ENCODE measurements at places on chromosomes 7 and 10.

DNA sequence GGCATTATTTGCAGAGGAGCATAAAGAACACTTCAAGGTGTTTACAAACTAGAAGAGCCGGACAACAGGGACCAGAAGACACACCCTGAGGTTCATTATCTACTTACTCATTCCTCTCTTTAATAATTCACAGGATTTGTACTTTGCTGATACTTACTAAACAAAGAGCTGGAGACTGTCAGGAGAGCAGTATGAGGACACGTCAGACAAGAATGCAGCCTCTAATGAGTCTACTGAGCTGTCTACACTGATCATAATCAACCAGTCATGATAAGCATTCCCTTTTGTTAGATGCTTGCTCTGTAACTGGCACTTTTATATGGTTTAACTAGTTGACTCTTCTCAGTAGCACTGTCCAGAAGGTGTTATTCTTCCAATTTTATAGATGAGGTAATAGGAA, 243.3 kb upstream of the CDC14C start:
- no peak overlapping the region for H3K27ac ChIP-seq
- H3K27me3 ChIP-seq = no peaks in the 10 kb centered on the region
- H3K4me3 ChIP-seq = no peak overlapping the region
- no peaks in the 10 kb centered on the region for H3K4me1 ChIP-seq
- DNase-seq = no peak

DNA sequence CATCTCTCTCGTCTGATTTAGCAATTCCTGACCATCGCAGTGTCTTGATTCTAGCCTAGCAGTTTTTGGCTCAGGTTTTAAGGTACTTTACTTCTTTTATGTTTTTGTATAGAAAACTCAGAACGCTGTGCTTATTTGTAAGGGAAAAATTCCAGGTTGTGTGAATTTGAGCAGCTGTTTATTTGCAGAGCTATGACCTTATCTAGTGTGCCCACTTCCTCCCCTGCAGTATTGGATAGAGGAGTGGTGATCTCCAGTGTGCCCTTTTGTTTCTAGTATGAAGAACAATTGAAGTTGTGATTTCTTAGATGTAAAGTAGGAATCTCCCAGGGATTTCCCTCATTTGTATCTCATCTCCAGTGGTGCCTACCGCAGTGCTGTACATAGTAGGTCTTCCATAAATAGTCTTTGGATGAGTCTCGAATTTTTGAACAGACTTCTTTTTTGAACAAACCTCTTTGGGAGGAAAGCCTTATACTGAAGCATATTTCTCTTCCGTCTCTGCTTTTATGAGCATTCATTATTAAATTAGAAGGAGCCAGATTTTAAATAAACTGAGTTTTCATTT, 40.0 kb downstream of the GARS1 start:
- H3K27ac ChIP-seq = no peak overlapping the region
- no peaks in the 10 kb centered on the region for H3K4me1 ChIP-seq
- no peaks in the 10 kb centered on the region for H3K27me3 ChIP-seq
- no peak overlapping the region for H3K4me3 ChIP-seq
- peaks cover 14% of the 10 kb centered on the region for H3K36me3 ChIP-seq

- H3K36me3 ChIP-seq = no peaks in the 10 kb centered on the region
- H3K4me3 ChIP-seq = no peak overlapping the region
- H3K4me1 ChIP-seq = no peaks in the 10 kb centered on the region
- DNase-seq = no peak
- H3K27ac ChIP-seq = no peak overlapping the region
Measured at GRCh38 chr10:90644165-90644564, 213.7 kb downstream of the HTR7 start.

GRCh38 chr10:79178070-79178576, 109.4 kb downstream of the ZMIZ1 start:
- no peak overlapping the region for H3K4me3 ChIP-seq
- H3K27me3 ChIP-seq = no peaks in the 10 kb centered on the region
- no peaks in the 10 kb centered on the region for H3K36me3 ChIP-seq
- H3K4me1 ChIP-seq = peaks cover 10% of the 10 kb centered on the region
- H3K27ac ChIP-seq = no peak overlapping the region

DNA sequence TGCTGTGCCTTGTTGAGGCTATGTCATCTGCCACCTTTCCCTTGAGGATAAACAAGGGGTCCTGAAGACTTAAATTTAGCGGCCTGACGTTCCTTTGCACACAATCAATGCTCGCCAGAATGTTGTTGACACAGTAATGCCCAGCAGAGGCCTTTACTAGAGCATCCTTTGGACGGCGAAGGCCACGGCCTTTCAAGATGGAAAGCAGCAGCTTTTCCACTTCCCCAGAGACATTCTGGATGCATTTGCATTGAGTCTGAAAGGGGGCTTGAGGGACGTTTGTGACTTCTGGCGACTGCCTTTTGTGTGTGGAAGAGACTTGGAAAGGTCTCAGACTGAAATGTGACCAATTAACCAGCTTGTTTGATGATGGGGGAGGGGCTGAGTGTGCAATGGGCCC, 52.5 kb downstream of the VWA2 start:
- H3K4me3 ChIP-seq = no peak overlapping the region
- no peak overlapping the region for H3K27ac ChIP-seq
- no peaks in the 10 kb centered on the region for H3K27me3 ChIP-seq

DNA sequence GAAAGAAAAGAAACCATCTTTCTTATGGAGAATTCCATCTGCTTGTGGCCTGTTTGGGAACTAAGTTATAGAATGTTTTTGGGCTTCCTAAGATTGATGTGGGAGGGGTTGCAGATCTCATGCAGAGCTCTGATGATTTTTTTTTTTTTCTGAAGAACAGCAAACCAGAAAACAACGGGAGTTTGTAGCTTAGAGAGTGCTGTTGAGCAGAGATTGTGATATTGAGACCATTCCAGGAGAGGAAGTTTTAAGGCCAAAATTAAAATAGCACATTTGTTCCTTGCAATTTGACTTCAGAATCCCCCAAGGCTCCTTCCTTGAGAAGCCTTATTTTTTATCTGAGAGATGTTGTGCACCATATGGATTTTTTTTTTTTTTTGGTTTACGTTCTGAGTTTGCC, 159.5 kb upstream of the NRP1 start:
- no peak for DNase-seq
- H3K36me3 ChIP-seq = no peaks in the 10 kb centered on the region
- no peak overlapping the region for H3K4me3 ChIP-seq

- DNase-seq = no peak
- H3K4me3 ChIP-seq = no peak overlapping the region
- H3K36me3 ChIP-seq = no peaks in the 10 kb centered on the region
- no peaks in the 10 kb centered on the region for H3K4me1 ChIP-seq
Measured at GRCh38 chr10:49277973-49278372, 21.0 kb upstream of the C10orf71 start.

- H3K4me3 ChIP-seq = no peak overlapping the region
- no peak overlapping the region for H3K27ac ChIP-seq
- no peak for DNase-seq
- no peaks in the 10 kb centered on the region for H3K27me3 ChIP-seq
- H3K36me3 ChIP-seq = no peaks in the 10 kb centered on the region
Measured at GRCh38 chr7:69827558-69827957, 229.3 kb downstream of the AUTS2 start.

GRCh38 chr7:33776788-33777187, 128.6 kb upstream of the BMPER start:
- H3K4me3 ChIP-seq = no peak overlapping the region
- no peaks in the 10 kb centered on the region for H3K36me3 ChIP-seq
- no peaks in the 10 kb centered on the region for H3K27me3 ChIP-seq
- 0 out of 2 replicates have a peak, but pooled peaks cover 1% of the 10 kb centered on the region for H3K4me1 ChIP-seq
- H3K27ac ChIP-seq = no peak overlapping the region
- no peak for DNase-seq

GRCh38 chr7:152351168-152351567, 84.6 kb downstream of the KMT2C start:
- no peaks in the 10 kb centered on the region for H3K4me1 ChIP-seq
- H3K4me3 ChIP-seq = no peak overlapping the region
- no peaks in the 10 kb centered on the region for H3K36me3 ChIP-seq
- no peaks in the 10 kb centered on the region for H3K27me3 ChIP-seq

DNA sequence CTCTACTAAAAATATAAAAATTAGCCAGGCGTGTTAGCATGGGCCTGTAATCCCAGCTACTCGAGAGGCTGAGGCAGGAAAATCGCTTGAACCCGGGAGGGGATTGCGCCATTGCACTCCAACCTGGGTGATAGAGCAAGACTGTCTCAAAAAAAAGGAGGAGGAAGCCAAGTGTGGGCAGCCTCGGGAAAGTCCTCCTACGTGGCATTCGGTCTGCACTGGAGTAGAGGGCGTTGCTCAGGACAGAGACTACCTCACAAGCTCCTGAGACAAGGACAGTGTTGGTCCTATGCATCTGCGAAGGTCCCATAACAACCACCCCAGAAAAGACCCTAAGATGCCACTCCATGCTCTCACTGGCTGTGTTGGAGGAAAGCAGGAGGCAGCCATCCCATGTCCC, 10.0 kb upstream of the SERPINE1 start:
- H3K4me3 ChIP-seq = no peak overlapping the region
- H3K36me3 ChIP-seq = no peaks in the 10 kb centered on the region
- 0 out of 2 replicates have a peak, but pooled peaks cover 3% of the 10 kb centered on the region for H3K4me1 ChIP-seq
- H3K27me3 ChIP-seq = no peaks in the 10 kb centered on the region
- no peak overlapping the region for H3K27ac ChIP-seq
- DNase-seq = no peak

- no peak overlapping the region for H3K27ac ChIP-seq
- H3K4me3 ChIP-seq = no peak overlapping the region
- DNase-seq = no peak
- no peaks in the 10 kb centered on the region for H3K4me1 ChIP-seq
Measured at GRCh38 chr10:48744587-48744986, 59.9 kb downstream of the WDFY4 start.

DNA sequence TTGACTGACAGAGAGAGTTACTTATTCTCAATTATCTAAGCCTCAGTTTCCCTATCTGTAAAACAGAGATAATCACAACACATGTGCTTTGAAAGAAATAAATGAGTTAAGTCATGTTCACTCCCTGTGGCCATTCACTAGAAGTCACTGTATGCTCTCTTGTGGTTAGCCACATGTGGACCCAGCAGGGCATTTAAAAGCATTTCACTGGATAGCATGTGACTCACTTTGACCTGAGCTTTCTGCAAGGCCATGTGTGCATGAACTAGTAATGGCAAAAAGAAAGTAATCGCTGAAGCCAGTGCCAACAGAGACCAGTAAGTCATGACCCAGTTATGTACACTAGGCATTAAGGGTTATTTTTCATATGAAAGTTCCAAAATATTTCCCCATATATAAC, 557.0 kb upstream of the IGFBP3 start:
- no peak overlapping the region for H3K4me3 ChIP-seq
- DNase-seq = no peak
- H3K36me3 ChIP-seq = no peaks in the 10 kb centered on the region

GRCh38 chr10:129761981-129762956, 201.8 kb downstream of the EBF3 start:
- no peaks in the 10 kb centered on the region for H3K27me3 ChIP-seq
- no peak overlapping the region for H3K27ac ChIP-seq
- no peak for DNase-seq
- no peak overlapping the region for H3K4me3 ChIP-seq
- H3K4me1 ChIP-seq = no peaks in the 10 kb centered on the region
- no peaks in the 10 kb centered on the region for H3K36me3 ChIP-seq

DNA sequence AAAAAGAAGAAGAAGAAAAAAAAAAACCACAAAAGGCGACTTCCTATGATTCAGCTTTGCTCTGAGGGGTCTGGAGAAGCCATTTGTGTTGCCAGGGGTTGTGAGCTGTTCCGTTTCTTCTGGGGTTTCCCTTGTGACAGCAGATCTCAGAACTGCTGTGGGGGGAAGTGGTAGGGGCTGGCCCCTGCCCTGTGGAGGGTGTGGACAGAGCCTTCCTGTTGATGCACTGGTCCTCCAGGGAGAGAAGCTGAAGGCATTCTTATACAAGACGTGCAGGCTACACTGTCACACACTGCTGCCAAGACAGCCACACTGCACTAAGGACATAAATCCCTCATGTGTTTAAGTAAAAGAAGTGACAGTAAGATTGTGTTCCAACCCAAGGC, 17.3 kb upstream of the CSGALNACT2 start:
- H3K27ac ChIP-seq = no peak overlapping the region
- no peak overlapping the region for H3K4me3 ChIP-seq
- no peaks in the 10 kb centered on the region for H3K36me3 ChIP-seq
- no peaks in the 10 kb centered on the region for H3K4me1 ChIP-seq
- no peak for DNase-seq
- H3K27me3 ChIP-seq = no peaks in the 10 kb centered on the region

DNA sequence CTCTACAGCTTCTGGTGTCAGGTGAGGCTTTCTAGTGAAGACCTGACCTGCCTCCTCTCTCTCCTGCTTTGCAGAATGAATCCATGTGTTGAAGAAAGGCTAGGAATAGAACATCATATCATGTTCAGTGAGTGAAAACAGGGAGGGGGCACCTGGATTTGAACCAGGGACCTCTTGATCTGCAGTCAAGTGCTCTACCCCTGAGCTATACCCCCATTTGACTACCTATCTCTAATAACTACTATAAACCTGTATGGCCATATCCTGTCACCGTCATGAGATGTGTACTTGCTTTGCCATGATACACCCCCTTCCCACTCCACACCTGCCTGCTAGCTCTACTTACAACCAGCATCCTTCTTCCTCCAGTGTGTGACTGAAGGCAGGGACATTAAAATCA, 91.3 kb upstream of the ZNF746 start:
- no peak overlapping the region for H3K4me3 ChIP-seq
- no peaks in the 10 kb centered on the region for H3K4me1 ChIP-seq
- H3K27ac ChIP-seq = no peak overlapping the region
- peaks cover 6% of the 10 kb centered on the region for H3K36me3 ChIP-seq
- no peaks in the 10 kb centered on the region for H3K27me3 ChIP-seq

DNA sequence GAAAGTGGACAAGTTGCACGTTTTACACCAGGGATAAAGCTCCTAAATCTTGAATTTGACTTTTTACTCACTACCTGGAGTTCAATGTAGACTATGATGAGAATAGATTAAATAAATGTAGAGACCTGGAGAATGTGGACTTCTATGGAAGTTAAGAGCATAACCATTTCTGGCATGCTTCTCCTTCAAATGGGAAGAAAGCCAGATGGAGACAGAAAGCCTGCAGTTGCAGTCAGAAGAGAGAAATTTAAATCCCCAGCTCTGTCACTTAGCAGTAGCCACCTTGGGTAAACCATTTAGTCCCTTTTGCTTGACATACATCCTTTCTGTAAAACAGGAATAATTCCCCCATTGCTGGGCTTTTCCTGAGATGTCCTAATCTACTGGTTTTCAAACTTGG, 355.3 kb upstream of the AUTS2 start:
- H3K4me1 ChIP-seq = no peaks in the 10 kb centered on the region
- DNase-seq = no peak
- H3K27ac ChIP-seq = no peak overlapping the region
- H3K4me3 ChIP-seq = no peak overlapping the region
- H3K27me3 ChIP-seq = no peaks in the 10 kb centered on the region
- no peaks in the 10 kb centered on the region for H3K36me3 ChIP-seq

Data from iPS DF 6.9 (cell line).